ENCODE measurements at places on chromosomes 5 and 9. TPM values are rescaled to one million over a fixed set of nuclear protein-coding genes. Genes with fewer than 3 reads are reported as not detected.
A peak's percentile ranks its signal among the peaks of the same experiment; 100 is the strongest.

Gene PRDM9
- not detected for total RNA-seq

Gene PCDHB4
- total RNA-seq = not detected

Gene PCDHB8
- total RNA-seq = not detected

Gene TRIM7
- total RNA-seq = 3.5 TPM

Gene PRLR
- not detected for total RNA-seq

Gene FBP1
- total RNA-seq = 5.1 TPM

Gene TIMD4
- total RNA-seq = 1.5 TPM

Gene F2R
- total RNA-seq = 20.4 TPM

Gene SGCD
- total RNA-seq = not detected

Gene PDE6A
- total RNA-seq = not detected

GRCh38 chr9:117095081-117095480 is 319.8 kb downstream of the ASTN2 start:
- no peaks in the 10 kb centered on the region for H3K36me3 ChIP-seq
- H3K4me3 ChIP-seq = no peak overlapping the region
- DNase-seq = no peak

DNA sequence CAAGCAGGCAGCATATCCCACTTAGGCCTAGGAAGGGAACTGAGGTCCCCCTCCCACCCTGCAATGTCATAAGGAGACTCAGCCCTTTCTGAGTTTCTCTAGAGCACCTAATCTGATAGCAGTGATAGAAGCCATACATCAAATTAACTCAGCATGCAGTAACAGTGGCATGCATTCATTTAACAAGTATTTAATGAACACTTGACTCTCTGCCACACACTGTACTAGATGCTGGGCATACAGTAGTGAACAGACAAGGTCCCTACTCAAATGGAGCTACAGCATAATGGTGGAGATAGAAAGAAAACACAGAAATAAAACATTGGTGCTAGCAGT is 58.6 kb downstream of the SLC22A5 start:
- H3K4me3 ChIP-seq = peak overlapping the region; percentile 66
- DNase-seq = no peak
- peaks cover 92% of the 10 kb centered on the region for H3K4me1 ChIP-seq
- peak overlapping the region; percentile 99 for H3K27ac ChIP-seq

DNA sequence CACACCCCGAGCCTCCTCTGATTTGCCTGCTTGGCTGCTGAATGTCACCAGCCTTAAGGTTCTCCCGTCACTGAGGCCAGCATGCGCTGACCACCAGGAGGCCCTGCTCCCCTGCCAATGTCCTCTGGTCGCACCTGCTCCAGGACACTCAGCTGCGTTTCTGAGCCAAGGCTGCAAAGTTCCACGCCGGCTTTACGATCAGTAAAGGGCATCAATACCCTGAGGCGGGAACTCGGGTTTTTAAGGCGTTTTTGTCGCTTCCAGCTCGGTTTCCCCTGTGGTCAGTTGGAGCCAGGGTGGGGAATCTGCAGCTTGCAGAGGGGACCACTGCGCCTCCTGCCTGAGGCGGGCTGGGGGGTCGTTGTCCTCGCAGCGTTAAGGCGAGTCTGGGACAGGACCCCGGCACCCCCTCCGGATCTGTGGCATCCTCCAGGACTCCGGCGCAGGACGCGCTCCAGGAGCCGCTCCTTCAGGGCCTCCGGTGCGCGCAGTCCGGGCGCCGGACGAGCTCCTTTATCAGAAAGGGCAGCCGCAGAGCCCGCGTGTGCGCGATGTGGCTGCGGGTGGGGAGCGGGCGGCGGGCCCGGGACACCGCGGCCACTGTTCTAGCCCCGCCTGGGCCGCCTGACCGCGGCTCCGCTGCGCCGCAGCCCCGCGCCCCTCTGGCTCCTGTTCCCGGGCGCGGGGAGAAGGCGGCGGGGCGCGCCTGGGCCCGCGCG is 24.1 kb upstream of the FLT4 start:
- H3K27me3 ChIP-seq = peaks cover 41% of the 10 kb centered on the region
- no peak overlapping the region for H3K4me3 ChIP-seq
- no peak for DNase-seq
- peaks cover 4% of the 10 kb centered on the region for H3K36me3 ChIP-seq

GRCh38 chr9:137705443-137705863 is 86.6 kb downstream of the EHMT1 start:
- H3K4me3 ChIP-seq = peak overlapping the region; percentile 68
- no peaks in the 10 kb centered on the region for H3K27me3 ChIP-seq
- peaks cover 31% of the 10 kb centered on the region for H3K4me1 ChIP-seq
- H3K36me3 ChIP-seq = peaks cover 7% of the 10 kb centered on the region
- no peak for DNase-seq
- peak overlapping the region; percentile 74 for H3K27ac ChIP-seq

- peaks cover 5% of the 10 kb centered on the region for H3K4me1 ChIP-seq
- H3K4me3 ChIP-seq = no peak overlapping the region
- peaks cover 12% of the 10 kb centered on the region for H3K27me3 ChIP-seq
- no peaks in the 10 kb centered on the region for H3K36me3 ChIP-seq
These were observed 68.8 kb upstream of the NTRK2 start for GRCh38 chr9:84600739-84601138.

GRCh38 chr5:179616002-179616594 is 7.4 kb downstream of the HNRNPH1 start:
- peaks cover 36% of the 10 kb centered on the region for H3K36me3 ChIP-seq
- no peaks in the 10 kb centered on the region for H3K27me3 ChIP-seq
- peak overlapping the region; percentile 47 for H3K4me3 ChIP-seq
- peak overlapping the region; percentile 99 for H3K27ac ChIP-seq

- peaks cover 16% of the 10 kb centered on the region for H3K4me1 ChIP-seq
- H3K36me3 ChIP-seq = peaks cover 3% of the 10 kb centered on the region
- no peak for DNase-seq
- H3K27me3 ChIP-seq = peaks cover 10% of the 10 kb centered on the region
- peak overlapping the region; percentile 99 for H3K4me3 ChIP-seq
- peak overlapping the region; percentile 97 for H3K27ac ChIP-seq
These were observed 233.8 kb upstream of the TMEM161B start for GRCh38 chr5:88502179-88503040.

DNA sequence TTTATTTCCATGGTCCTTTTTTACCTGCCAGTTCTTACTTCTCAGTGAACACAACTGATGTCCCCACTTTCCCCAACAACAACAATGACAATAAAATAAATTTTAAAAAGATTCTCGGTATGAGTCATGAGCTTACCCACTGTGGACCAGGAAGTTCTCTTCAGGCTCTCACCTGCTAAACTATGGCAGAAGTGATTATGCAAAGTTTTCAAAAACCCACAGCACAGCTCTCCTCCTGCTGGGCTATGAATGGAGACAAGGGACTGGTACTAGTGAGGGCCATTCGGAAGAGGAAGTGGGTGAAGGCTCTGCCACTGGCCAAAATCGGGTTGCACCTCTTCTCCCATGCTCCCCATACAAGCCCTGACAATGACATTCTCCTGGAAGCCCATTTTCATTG is 429.4 kb downstream of the PIK3R1 start:
- H3K27me3 ChIP-seq = peaks cover 15% of the 10 kb centered on the region
- H3K4me3 ChIP-seq = no peak overlapping the region
- no peaks in the 10 kb centered on the region for H3K4me1 ChIP-seq
- DNase-seq = no peak
- no peak overlapping the region for H3K27ac ChIP-seq

- H3K27ac ChIP-seq = no peak overlapping the region
- H3K27me3 ChIP-seq = no peaks in the 10 kb centered on the region
- no peaks in the 10 kb centered on the region for H3K36me3 ChIP-seq
- no peaks in the 10 kb centered on the region for H3K4me1 ChIP-seq
- no peak overlapping the region for H3K4me3 ChIP-seq
- DNase-seq = no peak
These were observed 555.5 kb downstream of the CDH9 start for GRCh38 chr5:26482810-26483375.

DNA sequence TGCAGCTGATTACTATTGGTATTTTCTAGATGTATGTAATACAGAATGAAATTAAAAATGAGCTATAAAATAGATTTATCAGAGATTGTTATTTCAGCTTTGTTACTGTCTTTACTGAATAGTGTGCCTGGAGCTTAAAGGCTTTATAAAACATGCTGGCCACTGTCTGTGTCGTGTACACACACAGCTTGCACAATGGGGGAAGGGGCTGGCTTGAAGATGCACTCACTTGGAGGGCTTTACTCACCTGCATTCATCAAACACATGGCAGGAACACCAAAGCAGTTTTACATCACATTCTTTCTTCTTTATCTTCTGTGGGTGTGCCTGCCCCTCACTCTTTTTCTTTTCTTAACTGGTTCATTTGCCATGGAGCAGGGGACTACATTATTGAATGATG is 60.9 kb downstream of the TLE4 start:
- no peaks in the 10 kb centered on the region for H3K27me3 ChIP-seq
- H3K27ac ChIP-seq = peak overlapping the region; percentile 41
- no peak for DNase-seq
- peaks cover 12% of the 10 kb centered on the region for H3K36me3 ChIP-seq

DNA sequence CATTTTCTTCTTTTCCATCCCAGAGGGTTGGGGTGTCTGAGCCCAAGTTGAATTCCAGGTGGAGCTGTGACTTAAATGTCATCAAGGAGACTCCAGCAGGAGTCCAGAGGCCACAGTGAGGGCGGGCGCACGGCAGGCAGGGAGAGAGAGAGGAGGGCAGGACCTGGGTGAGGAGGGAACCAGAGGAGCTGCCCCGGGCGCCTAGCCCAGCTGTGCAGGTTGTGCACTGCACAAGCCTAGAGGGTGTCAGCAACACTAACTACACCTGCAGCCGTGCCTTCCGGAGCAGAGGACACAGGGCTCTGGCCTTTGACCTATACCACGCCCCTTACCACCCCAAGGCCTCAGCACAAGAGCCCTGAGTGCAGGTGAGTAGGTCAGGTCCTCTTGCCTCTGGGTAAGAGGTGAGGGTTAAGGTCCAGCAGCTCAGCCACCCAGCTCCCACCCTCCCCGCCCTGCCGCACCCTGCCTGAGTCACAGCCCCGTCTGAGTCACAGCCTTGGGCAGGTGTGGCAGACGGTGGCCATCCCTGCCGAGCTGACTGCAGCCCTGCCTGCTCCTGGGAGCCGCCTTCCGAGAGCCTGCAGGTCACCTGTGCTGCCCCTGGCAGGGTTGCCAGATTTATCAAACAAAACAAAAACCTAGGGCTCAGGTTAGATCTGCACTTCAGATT is 6.4 kb upstream of the AGPAT2 start:
- H3K4me3 ChIP-seq = no peak overlapping the region
- H3K4me1 ChIP-seq = no peaks in the 10 kb centered on the region
- H3K27ac ChIP-seq = no peak overlapping the region
- DNase-seq = no peak

- no peak for DNase-seq
- H3K4me3 ChIP-seq = no peak overlapping the region
- H3K4me1 ChIP-seq = no peaks in the 10 kb centered on the region
- H3K27ac ChIP-seq = no peak overlapping the region
- no peaks in the 10 kb centered on the region for H3K27me3 ChIP-seq
- no peaks in the 10 kb centered on the region for H3K36me3 ChIP-seq
These were observed 26.3 kb upstream of the NDFIP1 start for GRCh38 chr5:142082182-142082781.

GRCh38 chr9:34380034-34380510 is 3.4 kb upstream of the MYORG start:
- H3K27ac ChIP-seq = peak overlapping the region; percentile 68
- DNase-seq = no peak
- H3K4me3 ChIP-seq = peak overlapping the region; percentile 86
- no peaks in the 10 kb centered on the region for H3K36me3 ChIP-seq
- no peaks in the 10 kb centered on the region for H3K27me3 ChIP-seq
- H3K4me1 ChIP-seq = peaks cover 50% of the 10 kb centered on the region

GRCh38 chr5:142012792-142013388 is at the start of gene GNPDA1:
GNPDA1 (minus strand) TSS chr5:142013027; CDS start chr5:142012035, 992 bp downstream.
- peak within 1 kb of the TSS; percentile 84 for H3K4me3 ChIP-seq
- H3K36me3 ChIP-seq = no peaks in the 10 kb centered on the region
- H3K27ac ChIP-seq = peak within 1 kb of the TSS; percentile 94
- peak; percentile 52 for DNase-seq
- no peaks in the 10 kb centered on the region for H3K27me3 ChIP-seq

- no peak overlapping the region for H3K4me3 ChIP-seq
- H3K4me1 ChIP-seq = peaks cover 46% of the 10 kb centered on the region
- peaks cover 3% of the 10 kb centered on the region for H3K36me3 ChIP-seq
- no peak for DNase-seq
- no peak overlapping the region for H3K27ac ChIP-seq
- no peaks in the 10 kb centered on the region for H3K27me3 ChIP-seq
These were observed 30.6 kb downstream of the CORO2A start for GRCh38 chr9:98161851-98162250.

DNA sequence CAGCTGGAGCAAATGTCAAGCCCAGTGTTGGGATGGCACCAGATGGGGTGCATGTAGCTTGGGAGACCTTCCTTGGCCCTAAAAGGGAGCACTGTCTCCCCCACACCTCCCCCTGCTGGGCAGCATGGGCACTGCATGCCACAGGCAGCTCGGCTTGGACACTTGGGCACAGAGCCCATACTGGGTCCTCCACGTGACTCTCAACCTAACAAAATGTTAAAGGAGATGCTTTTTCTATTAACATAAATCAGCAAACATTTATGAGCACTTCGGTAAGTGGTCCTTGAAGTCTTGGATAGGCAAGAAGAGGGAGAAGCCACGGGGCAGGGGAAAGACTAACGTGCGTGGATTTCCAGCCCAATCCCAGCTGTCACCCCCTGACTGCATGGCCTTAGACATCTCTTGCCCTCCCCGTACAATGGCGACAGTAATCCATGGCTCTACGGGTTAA is 23.9 kb upstream of the MAPK9 start:
- H3K4me3 ChIP-seq = peak overlapping the region; percentile 31
- H3K36me3 ChIP-seq = peaks cover 2% of the 10 kb centered on the region
- H3K4me1 ChIP-seq = peaks cover 5% of the 10 kb centered on the region
- H3K27ac ChIP-seq = peak overlapping the region; percentile 39
- peaks cover 9% of the 10 kb centered on the region for H3K27me3 ChIP-seq
- DNase-seq = peak; percentile 57

- peak overlapping the region; percentile 87 for H3K4me3 ChIP-seq
- peak overlapping the region; percentile 53 for H3K27ac ChIP-seq
- H3K4me1 ChIP-seq = peaks cover 13% of the 10 kb centered on the region
- DNase-seq = no peak
- H3K27me3 ChIP-seq = peaks cover 76% of the 10 kb centered on the region
- peaks cover 12% of the 10 kb centered on the region for H3K36me3 ChIP-seq
These were observed 102.6 kb downstream of the ESM1 start for GRCh38 chr5:54882841-54883240.

DNA sequence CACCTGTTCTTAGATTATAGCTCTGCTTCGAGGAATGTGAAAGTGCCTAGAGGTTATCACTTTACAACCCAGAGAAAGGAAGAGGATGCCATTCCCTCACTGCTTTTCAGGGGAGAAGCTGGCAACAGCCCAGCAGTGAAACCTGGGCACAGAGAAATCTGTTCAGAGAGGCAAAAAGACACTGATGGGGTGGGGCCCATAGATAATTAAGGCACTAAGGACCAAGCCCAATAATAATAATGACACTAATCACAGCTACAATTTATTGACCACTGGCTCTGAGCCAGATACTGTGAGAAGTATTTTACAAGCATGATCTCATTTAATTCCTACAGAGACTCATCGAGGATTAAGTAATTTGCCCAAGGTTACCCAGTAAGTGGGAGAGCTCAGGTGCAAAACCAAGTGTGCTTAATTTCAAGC is 168.3 kb downstream of the PIK3R1 start:
- DNase-seq = no peak
- H3K4me1 ChIP-seq = peaks cover 21% of the 10 kb centered on the region
- H3K4me3 ChIP-seq = no peak overlapping the region
- H3K27me3 ChIP-seq = no peaks in the 10 kb centered on the region
- H3K27ac ChIP-seq = no peak overlapping the region
- no peaks in the 10 kb centered on the region for H3K36me3 ChIP-seq

- H3K4me1 ChIP-seq = peaks cover 2% of the 10 kb centered on the region
- no peak for DNase-seq
- no peak overlapping the region for H3K27ac ChIP-seq
These were observed 56.3 kb upstream of the BICD2 start for GRCh38 chr9:92820964-92821363.

GRCh38 chr9:131402073-131402472 is 8.2 kb downstream of the PRRC2B start:
- peak overlapping the region; percentile 85 for H3K27ac ChIP-seq
- no peaks in the 10 kb centered on the region for H3K27me3 ChIP-seq
- H3K4me3 ChIP-seq = no peak overlapping the region
- DNase-seq = no peak
- H3K4me1 ChIP-seq = peaks cover 64% of the 10 kb centered on the region

Measured in T-helper 17 cell (primary cell).